Suppressor macrophage treated with lipopolysaccharide for 1 hour (primary cell): ENCODE measurements at places on chromosomes 3 and 15.

DNA sequence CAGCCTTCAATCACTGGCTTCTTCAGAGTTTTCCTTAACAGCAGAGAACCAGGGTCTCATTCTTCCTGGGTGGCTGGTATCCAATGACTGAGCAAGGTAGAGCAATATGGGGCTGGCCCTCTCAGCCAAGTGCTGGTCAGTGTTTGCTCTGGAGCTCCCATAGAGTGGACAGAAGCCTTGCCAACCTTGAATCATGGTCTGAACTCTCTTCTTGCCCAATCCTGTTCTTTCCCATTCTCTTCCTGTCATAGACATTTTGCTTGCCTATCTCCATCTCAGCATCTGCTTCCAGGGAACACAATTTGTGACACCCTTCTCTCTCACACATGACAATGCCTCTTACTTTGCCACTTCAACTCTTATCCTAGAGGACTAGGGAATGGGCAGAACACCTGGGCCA is 245.6 kb upstream of the PEX5L start:
- no peak for DNase-seq

GRCh38 chr3:32506466-32506865 is 3.8 kb upstream of the CMTM6 start:
- DNase-seq = no peak

- DNase-seq = peak; percentile 71
These were observed 21.7 kb upstream of the FMN1 start for GRCh38 chr15:33215941-33216872.

DNA sequence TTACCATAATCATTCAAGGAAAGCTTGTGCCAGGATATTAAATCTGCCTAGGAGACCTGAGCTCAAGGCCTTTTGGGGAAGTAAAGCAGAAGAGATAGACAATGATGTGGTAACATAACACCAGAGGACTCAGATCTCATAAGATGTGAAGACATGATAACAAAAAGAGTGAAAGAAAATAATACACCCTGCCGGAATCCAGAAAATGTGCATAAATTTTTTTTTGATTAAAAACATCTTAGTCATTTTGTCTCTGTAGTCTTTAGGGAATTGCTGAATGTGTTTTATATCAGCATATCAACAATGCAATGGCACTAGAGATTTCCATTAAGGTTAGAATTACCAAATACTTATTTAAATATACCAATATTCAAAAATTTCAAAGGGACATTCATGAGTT is 326.8 kb upstream of the ROBO1 start:
- no peak for DNase-seq

- no peak for DNase-seq
These were observed 120.7 kb downstream of the EEFSEC start for GRCh38 chr3:128273841-128274573.

GRCh38 chr3:144770915-144771351 is 799.3 kb downstream of the DIPK2A start:
- peak; percentile 32 for DNase-seq

- DNase-seq = peak; percentile 44
These were observed 55.8 kb downstream of the ABTB1 start for GRCh38 chr3:127728417-127729015.

GRCh38 chr3:12638105-12638504 is 25.8 kb downstream of the RAF1 start:
- no peak for DNase-seq

DNA sequence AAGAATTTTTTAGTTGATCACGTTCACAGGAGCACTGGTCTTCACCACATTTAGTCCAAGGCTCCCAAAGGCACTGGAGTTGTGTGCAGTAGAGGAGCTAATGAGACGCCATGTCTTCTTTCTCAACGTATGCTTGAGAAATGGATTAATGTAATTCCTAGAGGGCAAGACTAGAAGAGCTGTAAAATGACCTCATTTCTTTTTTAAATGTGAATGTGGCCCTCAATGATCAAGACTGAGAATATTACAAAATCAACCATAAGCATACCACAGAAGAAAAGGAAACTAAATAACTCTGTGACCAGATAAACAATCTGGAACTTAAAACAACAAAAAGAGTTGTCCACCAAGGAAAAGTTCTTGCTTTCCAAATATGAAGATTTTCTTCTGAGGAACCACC is 112.1 kb upstream of the THBS1 start:
- peak; percentile 62 for DNase-seq

- no peak for DNase-seq
These were observed 4.8 kb downstream of the SHF start for GRCh38 chr15:45182996-45183395.

DNA sequence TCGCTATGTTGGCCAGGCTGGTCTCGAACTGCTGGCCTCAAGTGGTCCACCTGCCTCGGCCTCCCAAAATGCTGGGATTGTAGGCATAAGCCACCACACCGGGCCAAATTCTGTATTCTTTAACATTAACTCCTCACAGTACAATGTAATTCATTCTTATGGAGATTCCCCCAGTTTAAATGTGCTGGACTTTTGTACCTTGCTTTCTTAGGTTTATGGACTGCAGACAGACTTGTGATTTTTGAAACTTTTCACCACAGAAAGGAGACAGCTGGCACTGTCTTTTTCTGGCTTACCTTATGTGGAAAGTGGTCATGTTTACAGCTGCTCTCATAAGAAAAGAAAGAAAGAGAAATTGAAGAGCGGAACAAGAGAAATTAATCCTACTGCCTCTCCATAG is 103.8 kb downstream of the IQCH start:
- DNase-seq = no peak

- DNase-seq = no peak
These were observed 21.2 kb upstream of the PIGZ start for GRCh38 chr3:196989721-196990262.

DNA sequence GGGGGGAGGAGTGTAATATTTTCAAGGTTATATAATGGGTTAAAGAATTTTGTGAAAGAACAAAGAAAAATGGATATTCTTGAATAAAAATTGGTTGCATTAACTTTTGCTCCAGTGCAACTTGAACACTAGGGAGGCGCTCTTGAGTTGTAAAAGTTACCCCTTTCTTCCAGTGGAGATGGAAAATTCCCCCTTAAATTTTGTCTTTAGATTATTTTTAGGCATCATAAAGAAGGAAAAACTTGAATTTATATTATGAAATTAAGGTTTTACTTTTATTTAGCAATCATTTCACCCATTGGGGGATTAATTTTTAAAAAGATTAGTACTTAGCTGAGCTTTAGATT is 550 bp upstream of the CHD2 start:
- DNase-seq = peak; percentile 71

- peak; percentile 3 for DNase-seq
These were observed 626 bp upstream of the PTPRG start for GRCh38 chr3:61560517-61561373.

GRCh38 chr3:151838574-151839312 is 24.8 kb downstream of the AADAC start:
- peak; percentile 90 for DNase-seq

- DNase-seq = no peak
These were observed 15.0 kb downstream of the CACNA2D3 start for GRCh38 chr3:54137311-54137710.

DNA sequence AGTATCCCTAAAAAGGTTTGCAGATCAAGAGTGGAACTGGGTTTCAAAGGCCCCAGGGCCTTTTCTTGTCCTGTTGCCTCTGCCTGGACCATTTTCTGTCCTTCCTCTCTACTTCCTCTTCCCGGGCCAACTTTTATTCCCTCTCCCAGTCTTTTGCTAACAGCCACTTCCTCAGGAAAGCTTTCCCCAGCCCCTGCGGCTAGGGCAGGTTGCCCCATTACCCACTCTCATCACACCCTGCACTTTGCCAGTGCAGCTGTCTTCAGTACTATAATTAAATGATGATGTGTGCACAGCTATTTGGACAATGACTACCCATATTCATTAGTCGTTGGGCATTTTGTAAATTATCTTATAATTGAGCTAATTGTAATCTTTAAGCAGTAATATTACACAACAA is 150.5 kb upstream of the THBS1 start:
- DNase-seq = no peak

- no peak for DNase-seq
These were observed 1.5 kb downstream of the ZNF639 start for GRCh38 chr3:179324270-179324754.

DNA sequence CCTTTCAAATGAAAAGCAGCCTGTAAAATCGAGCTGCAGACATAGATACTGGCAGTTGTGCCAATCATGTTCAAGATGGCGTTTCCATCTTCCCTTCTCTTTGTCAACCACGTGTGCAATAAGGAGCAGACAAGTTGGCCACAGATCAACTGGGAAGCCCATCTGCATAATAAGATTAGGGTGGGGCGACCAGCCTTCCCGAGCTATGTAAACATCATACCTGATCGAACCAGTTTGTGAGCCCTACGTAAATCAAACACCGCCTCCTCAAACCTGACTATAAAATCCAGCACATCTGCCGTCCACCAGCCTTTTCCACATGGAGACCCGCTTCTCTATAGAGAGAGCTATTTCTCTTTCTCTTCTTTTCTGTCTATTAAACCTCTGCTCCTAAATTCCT is 37.2 kb downstream of the TRIM42 start:
- DNase-seq = no peak

- DNase-seq = no peak
These were observed 187.3 kb downstream of the RBMS3 start for GRCh38 chr3:29468187-29468586.

GRCh38 chr3:55675478-55675877 is 188.4 kb upstream of the WNT5A start:
- DNase-seq = no peak

- DNase-seq = no peak
These were observed 88.2 kb downstream of the AGBL1 start for GRCh38 chr15:86167841-86168240.

DNA sequence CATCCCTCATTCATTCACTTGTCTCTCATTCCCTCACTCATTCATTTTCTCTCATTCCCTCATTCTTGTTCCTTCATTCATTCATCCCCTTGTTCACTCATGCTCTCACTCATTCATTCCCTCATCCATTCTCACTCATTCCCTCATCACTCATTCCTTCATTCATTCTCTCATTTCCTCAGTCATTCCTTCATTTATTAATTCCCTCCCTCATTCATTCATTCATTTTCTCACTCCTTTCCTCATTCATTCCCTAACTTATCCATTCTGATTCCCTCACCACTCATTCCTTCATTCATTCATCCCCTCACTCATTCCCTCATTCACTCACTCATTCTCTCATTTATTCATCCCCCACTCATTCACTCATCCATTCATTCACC is 13.8 kb downstream of the ABTB1 start:
- no peak for DNase-seq

DNA sequence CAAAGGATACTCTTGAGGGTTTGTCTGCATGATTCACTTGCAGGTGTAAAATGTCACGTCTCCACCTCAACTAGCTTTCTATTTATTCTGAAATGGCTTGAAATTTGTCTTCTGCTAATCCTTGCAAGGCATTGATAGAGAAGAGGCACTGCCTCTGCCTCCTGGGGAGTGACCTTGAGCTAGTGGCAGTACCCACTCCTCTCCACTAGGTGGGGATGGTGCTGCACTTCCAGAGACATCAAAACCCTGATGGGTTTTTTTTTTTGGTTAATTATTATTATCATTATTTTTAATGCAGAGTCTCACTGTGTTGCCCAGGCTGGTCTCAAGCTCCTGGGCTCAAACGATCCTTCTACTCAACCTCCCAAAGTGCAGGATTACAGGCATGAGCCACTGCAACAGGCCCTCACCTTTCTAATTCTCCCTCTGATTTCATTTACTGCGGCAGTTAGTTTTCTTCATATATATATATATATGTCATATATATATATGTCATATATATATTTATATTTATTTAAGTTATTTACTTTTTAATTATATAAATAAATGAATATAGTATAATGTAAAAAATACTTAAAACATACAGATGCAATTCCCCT is 117.6 kb upstream of the EIF1B start:
- peak; percentile 70 for DNase-seq

GRCh38 chr3:134361162-134361835 is 12.9 kb downstream of the AMOTL2 start:
- no peak for DNase-seq

DNA sequence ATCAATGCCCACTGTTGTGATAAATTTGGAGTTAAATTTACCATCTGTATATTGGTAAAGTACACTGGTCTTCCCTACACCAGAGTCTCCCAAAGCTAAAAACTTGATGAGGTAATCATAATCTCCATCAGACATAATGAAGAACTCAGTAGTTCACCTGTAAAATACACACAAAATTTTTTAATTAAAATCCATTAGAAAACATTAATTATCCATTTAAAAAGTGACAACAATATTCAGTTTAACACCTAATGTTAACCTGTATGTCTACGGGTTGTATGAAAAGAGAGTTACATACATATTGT is 38.0 kb upstream of the RSL24D1 start:
- DNase-seq = no peak

DNA sequence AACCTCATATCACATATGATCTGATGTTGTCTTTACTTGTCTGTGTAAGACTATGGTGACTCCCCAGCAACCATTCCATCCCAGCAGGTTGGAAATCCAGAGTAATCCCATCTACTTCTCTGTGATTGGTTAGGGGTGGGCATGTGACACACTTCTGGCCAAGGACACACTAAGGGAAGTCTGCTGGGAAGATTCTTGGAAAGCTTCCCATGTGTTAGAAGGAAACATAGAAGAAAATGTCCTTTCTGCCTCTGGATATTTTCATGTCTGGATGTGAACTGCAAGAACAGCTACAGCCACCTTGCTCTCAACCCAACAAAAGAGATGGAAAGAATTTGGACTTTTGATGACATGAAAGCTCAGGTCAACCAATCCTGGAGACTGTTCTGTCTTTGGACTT is 2.6 kb upstream of the UBE2Q2 start:
- no peak for DNase-seq

GRCh38 chr15:62648954-62649353 is 393.6 kb upstream of the TPM1 start:
- DNase-seq = peak; percentile 32

DNA sequence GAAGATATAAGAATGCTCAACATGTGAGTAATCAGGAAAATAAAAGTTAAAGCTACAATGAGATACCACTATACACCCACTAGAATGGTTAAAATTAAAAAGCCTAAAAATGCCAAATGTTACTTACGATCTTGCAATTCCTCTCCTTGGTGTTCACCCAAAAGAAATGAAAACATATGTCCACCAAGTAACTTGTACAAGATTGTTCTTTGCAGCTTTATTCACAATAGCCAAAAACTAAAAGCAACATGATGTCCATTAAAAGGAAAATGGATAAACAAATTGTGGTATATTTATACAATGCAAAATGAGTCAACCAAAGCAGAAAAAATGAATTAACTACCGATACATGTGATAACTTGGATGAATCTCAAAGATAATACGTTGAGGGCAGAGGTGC is 301.6 kb upstream of the THBS1 start:
- no peak for DNase-seq

- DNase-seq = no peak
These were observed 298.0 kb upstream of the CTNNB1 start for GRCh38 chr3:40901298-40901697.

DNA sequence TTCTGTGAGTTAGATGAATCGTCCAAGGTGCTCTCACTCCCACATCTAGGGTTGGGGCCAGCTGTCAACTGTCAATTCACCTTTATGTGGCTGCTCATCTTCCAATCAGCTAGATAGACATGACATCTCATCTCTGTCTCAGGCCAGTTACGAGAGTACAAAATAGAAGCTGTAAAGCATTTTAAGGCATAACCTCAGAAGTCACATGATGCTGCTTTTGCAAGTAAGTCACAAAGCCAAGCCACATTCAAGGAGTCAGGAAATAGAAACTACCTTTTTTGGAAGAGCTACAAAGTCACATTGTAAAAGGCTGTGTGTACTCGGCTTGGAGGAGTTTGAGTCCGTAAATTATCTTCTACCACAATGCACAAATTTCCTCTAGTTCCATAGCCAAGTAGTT is 5.1 kb upstream of the CCR1 start:
- peak; percentile 75 for DNase-seq
